ENCODE measurements at places on chromosomes 6 and 20.

GRCh38 chr20:32570401-32571190 is 14.5 kb downstream of the NOL4L start:
- no peak for DNase-seq

- no peak for DNase-seq
Observed at GRCh38 chr6:121205569-121205968, 128.7 kb downstream of the TBC1D32 start.

GRCh38 chr20:571754-572441 is 28.3 kb upstream of the CSNK2A1 start:
- no peak for DNase-seq

DNA sequence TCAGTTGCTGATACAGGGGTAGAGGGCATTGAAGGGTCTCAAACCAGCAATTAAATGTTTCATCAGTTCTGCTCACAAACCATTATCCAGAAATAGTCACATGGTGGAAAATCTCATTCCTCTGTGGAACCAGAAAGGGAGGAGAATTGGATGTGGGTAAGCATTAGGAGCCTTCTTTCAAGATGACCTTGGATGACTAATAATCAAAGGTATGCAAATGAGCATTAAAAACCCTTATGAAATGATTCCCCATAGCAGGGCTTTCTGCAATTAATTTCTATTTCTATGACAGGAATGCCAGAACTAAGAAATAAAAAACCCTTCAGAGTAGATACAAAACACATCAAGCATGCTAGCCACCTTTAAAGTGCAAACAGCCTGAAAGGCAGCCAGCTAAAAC is 37.4 kb upstream of the HCRTR2 start:
- DNase-seq = no peak

DNA sequence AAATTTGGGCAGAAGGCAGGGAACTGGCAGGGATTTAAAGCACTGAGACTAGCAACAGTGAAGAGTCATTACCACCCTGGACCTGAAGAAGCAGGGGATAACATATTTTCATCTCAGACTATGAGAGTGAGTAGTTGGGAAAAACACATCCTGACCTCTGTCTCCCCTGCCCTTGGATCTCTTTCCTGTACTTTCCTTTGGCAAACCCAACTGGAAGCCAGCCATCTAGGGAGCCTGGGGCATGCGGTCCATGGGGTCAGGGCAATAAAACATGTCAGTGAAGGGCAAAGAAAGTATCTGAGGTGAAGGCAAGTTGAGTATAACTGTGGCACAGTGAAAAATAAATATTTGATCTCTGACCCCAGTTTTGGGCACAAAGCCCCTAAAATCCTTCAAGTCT is 698.2 kb downstream of the DOK5 start:
- DNase-seq = no peak

- no peak for DNase-seq
Observed at GRCh38 chr6:158285656-158286021, 26.6 kb upstream of the TULP4 start.

- no peak for DNase-seq
Observed at GRCh38 chr20:33945391-33946081, 48.2 kb upstream of the RALY start.

DNA sequence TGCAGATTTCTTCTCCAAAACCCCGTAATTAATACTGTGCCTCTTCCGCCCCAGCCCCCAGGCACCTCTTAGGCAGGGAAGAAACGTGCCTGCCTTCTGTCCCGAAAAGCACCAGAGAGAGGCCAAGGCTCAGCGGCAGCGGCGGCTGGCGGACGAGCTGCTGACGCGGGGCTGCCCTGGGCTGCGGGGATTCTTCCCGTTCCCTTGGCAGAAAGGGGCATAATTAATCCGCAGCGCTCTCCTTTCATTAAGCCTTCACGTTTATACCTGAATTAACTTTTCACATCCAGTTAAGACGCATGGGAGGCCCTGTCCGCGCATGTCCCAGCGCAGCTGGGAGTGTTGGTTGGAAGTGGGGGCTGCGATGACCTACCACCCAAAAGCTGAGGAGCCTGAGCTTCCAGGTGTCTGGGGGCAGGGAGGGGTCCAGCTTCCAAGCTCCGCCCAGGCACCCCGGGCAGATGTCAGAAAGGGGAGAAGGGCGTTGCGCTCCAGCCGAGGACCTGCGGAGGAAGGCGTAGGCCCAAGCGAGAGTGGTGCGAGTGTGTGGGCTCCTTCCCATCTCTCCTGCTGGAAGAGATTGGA is 167.4 kb upstream of the LRFN2 start:
- no peak for DNase-seq

DNA sequence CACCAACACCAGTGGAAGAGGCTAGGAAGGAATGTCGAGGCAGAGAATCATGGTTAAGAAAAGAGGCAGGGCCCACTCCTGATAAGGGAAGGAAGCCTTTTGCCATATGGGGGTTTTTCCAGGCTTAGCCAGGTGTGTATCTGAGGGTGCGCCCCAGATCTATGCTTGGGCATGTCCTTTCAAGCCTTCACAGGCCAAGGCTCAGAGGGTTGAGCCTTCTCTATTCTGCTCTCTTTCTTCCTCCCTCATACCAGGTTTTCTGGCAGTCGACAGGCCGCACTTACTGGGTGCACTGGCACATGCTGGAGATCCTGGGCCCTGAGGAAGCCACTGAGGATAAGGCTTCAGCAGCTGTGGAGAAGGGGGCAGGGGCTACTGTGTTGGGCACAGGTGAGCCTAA is 4.7 kb downstream of the CUL9 start:
- no peak for DNase-seq

DNA sequence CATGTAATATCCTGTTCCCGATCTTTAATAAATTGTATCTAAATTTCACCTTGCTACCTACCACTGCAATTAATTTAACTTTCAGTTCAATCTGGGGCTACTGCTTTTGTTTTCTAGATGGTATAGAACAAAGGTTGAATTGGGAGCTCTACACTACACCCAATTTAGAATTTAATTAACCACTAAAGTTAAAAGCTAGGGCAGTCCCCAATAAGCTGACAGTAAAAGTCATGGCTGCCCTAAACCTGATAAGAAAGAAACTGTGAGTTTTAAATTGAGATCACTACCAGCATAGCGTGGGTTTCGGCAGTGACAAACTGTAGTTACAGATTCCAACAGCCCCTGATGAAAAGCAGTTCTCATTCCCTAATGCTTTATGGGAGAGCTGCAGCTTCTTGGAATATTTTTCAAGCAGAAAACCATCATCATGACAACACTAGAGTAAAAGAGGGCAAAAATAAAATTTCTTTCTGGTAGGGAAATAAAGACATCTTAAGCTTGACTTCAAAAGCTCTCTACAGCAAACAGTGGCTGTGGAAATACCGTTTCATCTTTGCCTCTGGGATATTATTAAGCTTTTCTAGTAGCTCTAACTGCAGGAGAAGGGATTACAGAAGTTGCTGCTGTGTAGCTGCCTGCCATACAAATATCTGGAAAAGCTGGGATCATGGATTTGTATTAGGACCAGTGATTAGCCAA is 1372.1 kb downstream of the EPHA7 start:
- DNase-seq = no peak

DNA sequence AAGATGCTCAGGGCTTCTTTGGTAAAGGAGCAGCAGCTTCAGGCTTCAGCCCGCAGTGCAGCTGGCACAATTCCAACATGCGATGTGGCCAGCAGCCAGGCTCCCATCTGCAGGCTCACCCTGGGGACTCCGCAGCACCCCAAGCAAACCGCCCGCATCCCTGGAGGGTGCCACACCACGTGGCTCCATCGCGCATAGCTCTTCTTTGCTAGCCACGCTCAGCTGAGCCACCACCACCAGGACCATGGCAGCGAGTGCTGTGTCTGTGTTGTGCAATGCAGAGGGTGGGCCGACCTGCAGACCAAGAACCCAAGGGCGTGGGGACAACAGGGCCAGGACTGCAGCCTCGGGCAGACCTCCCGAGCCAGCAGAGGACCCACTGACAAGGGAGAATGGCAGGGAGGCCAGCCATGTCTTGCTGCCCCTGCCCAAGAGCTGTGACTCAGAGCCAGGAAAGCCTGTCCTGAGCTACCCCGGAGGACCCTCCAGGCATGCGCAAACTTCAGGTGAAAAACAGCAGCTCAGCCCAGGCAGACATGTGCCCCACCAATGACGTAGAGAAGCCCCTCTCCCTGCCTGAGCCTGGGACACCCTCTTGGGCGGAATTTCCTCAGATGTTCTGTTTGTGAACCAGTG is 87.8 kb downstream of the GINS1 start:
- DNase-seq = no peak
